NCI-H2081 (cell line): ENCODE measurements at places on chromosomes 16 and 17.

DNA sequence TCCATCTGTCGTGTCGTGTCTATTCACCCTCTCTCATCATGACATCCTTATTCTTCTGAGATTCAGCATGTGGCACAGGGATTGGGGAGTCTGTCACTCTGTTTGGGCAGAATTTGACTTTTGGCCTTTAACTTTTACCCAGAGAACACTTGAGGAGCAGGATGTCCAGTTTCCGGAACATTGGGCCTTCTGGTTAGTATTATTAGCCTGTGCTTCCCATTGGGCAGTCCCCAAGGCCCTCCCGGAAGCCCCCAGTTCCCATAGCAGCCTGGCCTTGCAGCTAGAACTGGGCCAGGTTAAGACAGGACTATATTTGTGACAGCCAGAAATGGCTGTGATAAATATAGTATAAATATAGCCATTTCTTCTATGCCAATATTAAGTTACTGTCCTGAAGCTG, 9.6 kb downstream of the SCN4A start:
- DNase-seq: no peak

DNA sequence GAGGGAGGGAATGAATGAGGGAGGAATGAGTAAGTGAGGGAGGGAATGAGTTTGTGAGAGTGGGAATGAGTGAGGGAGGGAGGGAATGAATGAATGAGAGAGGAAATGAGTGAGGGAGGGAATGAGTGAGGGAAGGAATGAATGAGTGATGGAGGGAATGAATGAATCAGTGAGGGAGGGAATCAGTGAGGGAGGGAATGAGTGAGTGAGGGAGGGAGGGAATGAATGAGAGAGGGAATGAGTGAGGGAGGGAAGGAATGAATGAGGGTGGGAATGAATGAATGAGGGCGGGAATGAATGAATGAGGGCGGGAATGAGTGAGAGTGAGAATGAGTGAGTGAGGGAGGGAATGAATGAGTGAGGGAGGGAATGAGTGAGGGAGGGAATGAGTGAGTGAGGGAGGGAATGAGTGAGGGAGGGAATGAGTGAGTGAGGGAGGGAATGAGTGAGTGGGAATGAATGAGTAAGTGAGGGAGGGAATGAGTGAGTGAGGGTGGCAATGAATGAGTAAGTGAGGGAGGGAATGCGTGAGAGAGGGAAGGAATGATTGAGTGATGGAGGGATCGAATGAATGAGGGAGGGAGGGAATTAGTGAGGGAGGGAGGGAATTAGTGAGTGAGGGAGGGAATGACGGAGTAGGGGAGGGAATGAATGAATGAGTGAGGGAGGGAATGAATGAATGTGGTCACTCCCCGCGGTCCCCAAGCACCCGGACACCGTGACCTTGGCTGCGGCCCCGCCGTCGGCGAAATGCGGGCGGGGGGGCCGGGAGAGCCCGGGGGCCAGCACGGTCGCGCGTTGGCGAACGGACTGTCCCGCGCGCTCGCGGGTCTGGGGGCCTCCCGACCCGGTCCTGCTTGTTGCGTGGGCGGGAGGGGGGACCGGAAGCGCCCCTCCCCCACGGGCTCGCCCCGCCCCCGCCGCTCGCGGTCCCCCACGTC, 1.1 kb upstream of the UBE2I start:
- no peak for DNase-seq

DNA sequence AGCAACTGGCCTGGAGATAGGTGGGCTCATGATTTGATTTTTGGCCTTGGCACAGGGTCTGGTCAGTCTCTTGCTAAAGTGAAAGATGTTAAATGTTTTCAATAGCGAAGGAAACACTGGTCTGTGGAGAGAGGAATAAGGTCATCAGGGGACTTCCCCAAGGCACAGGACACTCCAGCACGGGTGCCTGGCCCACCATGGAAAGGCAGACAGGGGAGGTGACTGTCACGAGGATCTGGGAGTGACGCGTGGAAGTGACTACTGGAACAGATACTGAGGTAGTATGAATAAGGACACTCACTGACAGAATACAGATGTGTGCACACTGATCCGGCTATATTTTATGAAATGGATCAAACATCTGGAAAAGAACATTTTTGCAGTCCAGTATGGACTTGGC, 16.7 kb upstream of the ICAM2 start:
- no peak for DNase-seq

DNA sequence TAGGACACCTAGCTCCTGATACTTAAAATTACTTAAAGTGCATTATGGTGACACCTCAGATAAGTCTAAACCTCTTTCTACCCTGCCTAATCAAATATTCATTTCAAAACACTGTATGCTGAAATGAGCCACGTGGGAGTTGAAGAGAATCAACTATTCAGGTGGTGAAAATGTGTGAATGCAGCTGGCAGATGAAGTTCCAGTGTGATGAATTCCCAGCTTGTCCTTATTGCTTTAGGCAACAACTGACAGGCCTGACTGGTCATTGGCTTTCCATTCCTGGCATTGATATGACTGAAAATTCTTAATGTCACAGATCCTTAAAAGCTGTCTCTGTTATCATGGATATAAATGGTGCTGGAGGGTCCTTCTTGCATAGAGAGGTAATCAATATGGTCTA, 301.9 kb upstream of the TBX2 start:
- no peak for DNase-seq

DNA sequence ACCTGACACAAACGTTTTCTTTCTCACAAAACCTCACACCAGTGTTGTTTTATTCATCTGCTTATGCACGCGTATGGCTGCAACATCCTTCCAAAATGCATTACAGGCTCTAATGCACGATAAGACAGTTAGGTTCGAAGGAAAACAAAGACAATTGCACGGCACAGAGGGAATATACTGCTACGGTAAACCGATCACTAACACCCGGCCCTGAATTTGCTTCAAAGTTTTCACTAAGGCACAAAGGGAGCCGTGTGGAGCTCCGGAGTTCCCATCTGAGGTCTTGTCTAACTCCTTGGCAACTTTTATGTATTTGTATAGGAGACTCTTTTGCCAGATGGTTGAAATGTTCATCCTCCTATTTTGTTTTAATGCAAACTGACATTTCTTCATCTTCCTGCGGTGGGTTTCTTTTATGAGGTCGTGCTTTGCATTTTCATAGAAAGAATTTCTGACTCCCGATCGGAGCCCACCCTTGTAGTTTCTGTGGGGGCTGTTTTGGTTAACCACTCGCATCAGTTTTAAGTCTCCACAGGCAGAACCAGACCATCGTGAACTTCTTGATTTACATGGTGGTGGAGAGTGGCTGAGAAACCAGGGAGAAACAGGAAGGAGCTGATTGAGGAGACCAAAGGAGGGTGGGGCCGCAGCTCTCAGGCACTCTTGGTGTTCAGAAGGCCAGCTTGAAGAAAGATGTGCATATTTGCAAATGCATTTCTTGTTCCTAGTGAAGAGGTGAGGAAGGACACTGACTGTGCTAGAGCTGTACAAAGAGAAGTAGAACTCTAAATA, 516.8 kb downstream of the MAF start:
- no peak for DNase-seq

DNA sequence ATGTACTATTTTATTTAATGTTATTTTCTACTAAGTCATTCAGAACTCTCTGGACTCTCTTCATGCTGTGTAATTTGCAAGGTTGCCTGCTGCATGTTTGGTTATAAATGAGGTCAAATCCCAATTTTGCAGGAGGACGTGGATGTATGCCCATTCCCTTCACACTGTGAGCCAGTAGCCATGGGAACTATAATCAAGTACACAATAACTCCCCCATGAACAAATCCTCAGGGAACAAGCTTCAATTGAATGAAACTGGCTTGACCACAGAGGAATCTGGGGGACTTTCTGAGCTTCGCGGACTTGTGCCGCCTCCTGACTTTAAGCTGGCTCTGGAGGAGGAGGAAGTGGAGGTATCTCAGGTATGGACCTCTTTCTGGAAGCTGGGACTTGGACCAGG, 14.6 kb upstream of the KCTD13 start:
- no peak for DNase-seq

DNA sequence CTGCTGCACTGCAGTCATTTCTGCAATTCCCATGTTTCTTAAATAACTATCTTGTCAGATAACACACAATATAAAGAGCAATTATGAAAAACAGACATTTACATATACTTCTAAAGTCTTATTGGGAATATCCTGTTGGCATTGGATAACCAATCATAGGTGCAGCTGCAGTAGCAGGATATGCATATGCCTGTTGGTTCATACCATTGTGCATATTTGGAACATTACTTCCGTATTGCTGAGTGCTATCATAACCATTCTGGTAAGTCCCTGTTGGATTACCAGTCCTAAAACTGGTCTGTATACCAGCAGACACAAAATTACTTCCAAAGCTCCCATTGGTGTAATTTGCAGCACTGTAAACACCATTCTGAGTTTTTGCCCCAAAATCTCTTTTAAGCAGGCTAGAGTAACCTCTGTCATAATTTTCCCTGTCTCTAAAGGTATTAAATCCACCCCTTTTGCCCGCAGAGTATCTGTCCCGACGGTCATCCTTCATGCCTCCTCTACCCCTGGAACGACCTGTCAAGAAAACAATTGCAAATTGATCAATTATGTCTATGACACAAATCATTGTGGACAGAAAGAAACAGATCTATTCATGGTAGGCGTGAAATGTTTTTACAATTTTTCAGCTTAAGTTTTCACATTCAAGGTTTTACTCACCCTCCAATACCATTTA, 3.1 kb upstream of the POLG2 start:
- no peak for DNase-seq

GRCh38 chr17:57649731-57650484, 95.2 kb downstream of the CCDC182 start:
- DNase-seq: no peak

DNA sequence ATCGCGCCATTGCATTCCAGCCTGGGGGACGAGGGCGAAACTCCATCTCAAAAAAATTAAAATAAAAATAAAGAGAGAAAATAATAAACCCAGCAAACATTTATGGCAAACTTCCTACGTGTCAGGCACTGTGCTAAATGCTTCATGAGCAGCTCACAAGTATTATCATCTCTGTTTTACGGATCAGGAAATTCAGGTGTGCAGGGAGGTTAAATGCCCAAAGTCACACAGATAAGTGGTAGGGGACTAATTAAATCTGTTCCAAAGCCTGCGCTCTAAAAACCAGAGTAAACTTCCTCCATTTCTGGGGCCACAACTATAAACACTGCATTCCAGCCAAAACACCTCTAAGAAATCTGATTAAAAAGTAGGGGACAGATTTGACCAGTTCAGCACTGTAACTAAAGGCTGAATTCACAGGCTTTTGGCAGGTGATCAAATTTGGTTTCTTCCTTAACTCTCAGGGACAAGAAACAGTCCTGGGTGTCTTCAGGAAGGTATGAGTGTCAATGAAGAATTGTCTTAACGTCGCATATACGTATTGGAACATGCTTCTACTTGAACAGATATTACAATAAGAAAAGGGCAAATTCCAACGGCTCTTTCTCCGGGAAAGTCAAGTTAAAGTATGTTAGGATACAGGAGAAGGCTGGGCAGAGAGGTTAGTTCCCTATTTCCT, 996 bp downstream of the STRADA start:
- peak; percentile 22 for DNase-seq

DNA sequence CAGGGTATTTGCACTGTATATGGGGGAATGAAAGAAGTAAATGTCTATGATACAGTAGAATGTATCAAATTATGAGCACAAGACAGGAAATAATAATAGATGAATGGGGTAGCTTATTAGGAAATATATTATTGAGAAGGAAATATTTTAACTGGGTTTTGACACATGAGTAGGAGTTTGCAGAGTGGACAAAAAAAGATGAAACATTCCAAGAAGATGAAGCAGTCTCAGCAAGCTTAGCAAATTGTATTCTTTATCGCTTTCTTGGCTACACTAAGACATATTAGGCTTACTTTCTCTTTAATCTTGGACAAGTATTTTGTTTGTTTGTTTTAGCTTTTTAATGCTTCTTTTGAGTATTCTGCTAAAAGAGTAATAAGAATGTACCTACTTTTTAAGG, 1.3 kb upstream of the KRTAP4-9 start:
- no peak for DNase-seq

GRCh38 chr17:2259769-2260536, 43.6 kb downstream of the SMG6 start:
- DNase-seq: no peak

GRCh38 chr17:4357671-4358070, 8.8 kb downstream of the UBE2G1 start:
- DNase-seq: no peak

- DNase-seq: no peak
Observed at GRCh38 chr17:48429638-48430586, at the start of gene SKAP1. SKAP1 (minus strand) TSS chr17:48430214.

DNA sequence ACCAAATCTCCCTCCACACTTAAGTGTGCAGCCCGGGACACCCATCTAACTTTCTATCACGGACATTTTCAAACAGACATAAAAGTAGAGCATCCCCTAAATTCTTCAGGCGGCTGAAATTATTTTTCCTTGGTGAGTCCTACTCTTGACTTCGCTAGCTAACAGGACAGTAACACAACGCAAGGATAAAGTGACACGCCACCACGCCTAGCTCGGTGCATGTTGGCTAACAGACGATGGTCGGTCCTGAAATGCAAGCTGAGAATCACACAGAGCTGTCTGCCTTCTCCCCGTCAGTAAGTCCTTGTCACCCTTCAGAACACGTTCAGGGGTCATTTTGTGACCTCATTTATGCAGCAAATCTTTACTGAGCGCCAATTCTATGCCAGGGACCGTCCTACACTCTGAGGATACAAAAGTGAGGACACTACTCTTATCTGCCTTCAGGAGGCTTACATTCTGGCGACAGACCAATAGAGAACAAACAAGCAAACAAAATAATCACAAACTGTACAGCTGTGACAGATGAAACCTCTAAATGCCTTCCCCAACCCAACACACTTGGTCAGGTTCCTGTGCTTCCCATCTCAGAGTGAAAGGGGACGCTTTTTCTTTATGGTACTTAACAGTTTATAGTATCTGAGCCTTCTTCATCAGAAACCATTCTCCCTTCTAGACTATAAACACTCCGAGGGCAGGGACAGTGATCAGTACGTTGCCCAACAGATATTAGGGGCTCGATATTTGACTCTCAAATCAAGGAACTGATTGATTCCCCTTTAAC, 1.3 kb downstream of the NTAN1 start:
- no peak for DNase-seq

DNA sequence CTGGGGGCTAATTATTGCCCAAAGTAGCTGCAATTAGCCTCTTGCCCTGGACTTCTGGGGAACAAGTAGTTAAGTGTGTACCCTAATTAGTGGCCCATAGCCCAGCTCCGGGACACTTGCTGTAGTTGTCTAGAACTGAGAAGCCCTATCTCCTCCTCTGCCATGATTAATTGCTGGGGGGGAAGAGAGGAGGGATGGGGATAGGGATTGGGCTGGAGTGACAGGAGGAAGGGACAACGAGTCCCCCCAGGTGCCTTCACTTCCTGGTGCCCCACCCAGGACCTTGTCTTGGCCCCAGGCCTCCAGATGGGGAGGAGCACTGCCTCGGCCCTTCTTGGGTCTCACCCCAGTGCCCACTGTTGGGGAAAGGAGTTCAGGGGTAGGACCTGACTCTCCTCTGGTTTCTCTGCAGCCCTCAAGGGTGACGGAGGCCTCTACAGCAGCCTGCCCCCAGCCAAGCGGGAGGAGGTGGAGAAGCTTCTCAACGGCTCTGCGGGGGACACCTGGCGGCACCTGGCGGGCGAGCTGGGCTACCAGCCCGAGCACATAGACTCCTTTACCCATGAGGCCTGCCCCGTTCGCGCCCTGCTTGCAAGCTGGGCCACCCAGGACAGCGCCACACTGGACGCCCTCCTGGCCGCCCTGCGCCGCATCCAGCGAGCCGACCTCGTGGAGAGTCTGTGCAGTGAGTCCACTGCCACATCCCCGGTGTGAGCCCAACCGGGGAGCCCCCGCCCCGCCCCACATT, 17.4 kb downstream of the NGFR start:
- DNase-seq: no peak

- DNase-seq: no peak
Observed at GRCh38 chr17:77733576-77734296, 224.8 kb upstream of the TNRC6C start.

- DNase-seq: no peak
Observed at GRCh38 chr16:77359065-77359502, 75.8 kb downstream of the ADAMTS18 start.
